Activated T-cell treated with anti-CD3 and anti-CD28 coated beads, Interleukin-2, amount 50 U/mL, for 4 hours (primary cell): ENCODE measurements at places on chromosomes 7 and 10.

DNA sequence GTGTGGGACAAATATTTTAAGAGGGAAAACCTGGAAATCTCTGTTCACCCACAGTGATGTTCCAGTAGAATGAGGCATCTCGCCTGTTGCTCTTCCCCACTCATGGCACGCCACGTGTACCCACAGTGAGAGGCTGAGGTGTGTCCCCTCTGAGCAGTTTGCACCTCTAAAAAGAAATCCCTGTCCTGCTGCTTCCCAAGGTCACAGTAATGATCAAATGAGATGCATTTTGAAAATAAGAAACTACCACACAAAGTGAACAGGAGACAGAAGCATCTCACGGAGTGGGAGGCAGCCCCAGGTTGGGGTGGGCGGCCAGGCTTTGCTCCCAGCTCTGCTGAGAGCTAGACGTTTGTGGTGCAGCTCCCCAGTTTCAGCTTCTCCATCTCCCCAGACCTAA lies 12.4 kb upstream of the ZNF777 start:
- DNase-seq, result no peak

DNA sequence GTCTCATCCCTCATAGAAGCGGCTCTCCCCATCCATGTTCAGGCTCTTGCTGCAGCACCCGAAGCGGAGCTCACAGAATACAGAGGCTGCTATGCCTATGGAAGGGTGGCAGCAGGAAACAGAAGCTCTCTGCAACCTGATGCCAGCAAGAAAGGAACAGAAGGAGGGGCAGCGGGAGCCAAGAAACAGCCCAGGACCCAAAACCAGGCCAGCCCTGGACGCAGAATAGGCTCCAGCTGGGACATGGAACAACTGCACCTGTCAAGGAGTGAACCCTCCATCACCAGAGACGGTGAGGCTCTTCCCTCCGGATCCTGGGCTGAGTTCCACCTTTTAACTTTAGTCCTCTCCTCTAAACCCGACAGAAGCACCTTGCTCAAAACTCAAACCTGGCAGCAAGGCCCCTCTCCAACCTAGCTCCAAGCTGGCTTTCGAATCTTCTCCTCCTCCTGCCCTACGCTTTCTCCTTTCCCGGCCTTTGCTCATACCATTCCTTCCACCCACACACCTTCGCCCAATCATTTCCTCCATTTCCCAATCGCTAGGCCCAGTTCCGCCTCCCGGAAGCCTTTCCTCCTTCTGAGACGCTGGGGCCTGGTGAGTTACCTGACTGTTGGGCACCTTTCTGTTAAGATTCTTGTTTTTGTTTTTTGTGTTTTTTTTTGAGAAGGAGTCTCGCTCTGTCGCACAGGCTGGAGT lies 122.8 kb upstream of the ZNF92 start:
- no peak for DNase-seq

DNA sequence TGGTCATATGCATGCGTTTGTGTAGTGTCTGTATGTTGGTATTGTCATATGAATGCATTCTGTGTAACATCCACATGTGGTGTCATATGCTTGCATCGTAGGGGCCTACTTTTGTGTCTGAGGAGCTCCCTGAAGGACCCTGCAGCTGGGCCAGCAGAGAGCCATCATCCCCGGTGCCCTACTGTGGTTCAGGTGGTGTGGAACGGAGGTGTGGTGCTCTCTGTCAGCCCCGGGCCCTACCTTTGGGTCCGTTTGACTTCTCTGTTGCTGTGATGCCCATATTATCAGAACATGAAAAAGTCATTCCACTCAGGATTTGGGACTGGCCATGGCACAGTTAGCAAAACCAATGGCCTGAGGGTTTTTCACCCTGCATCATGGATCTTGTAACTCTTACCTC lies 217.9 kb downstream of the ADARB2 start:
- DNase-seq, result no peak

DNA sequence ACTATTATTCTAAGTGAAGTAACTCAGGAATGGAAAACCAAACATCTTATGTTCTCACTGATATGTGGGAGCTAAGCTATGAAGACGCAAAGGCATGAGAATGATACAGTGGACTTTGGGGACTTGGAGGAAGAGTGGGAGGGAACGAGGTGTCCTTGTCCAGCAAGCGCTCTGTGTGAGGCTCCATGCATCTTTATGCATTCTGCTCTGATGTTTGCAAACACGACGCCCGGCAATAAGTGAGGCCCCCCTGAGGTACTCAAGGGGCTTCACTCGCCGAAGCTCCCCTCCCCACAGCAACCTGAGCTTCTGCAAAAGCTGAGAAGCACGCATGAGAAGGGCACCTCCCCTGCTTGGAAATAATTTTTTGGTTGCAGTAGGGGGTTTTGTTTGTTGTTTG lies 103.3 kb downstream of the LHPP start:
- DNase-seq, result no peak

DNA sequence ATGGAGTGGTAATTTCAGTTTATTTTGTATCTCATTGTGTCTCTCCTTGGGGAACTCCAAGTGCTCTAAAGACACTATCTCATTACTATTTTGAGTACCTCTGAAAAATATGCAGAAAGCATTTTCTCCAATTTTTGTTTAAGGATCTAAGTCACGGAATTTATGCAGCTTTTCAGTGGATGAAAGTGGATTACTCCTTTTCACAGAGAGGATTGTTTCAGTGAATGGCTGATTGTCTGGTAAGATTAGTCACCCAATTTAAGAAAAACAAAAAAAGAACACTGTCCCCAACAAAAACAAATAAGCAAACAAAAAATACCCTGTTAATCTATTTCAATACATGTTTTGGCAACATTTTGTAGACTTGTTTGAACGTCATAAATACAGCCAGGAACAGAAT lies 338.3 kb upstream of the TEX47 start:
- DNase-seq, result no peak
